ENCODE measurements at places on chromosomes 13 and 19.

- no peak for DNase-seq
Measured at GRCh38 chr13:23949736-23950135, 52.4 kb upstream of the C1QTNF9B start.

GRCh38 chr13:112776354-112776753, 86.5 kb downstream of the ATP11A start:
- DNase-seq = no peak

GRCh38 chr13:74021505-74021904, 112.7 kb downstream of the KLF12 start:
- DNase-seq = no peak

DNA sequence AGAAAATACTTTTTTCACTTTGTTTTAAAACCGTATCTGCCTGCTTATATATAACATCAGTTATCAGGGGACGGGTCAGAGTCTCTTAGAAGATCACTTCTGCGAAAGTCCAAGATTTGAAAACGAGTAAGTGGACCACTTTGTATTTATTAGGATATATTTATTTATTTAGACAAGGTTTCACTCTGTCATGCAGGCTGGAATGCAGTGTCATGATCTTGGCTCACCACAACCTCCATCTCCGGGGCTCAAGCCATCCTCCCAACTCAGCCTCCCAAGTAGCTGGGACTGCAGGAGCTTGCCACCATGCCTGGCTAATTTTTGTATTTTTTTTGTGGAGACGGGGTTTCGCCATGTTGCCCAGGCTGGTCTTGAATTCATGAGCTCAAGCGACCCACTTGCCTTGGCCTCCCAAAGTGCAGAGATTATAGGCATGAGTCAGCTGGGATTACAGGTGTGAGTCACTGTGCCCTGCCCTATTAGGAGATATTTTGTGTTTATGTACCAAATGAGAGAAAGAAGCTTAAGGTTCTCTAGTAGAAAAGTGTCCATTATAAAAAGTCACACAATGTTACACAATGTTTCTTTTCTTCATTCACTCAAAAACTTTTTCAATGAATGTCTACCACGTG, 39.5 kb downstream of the RASL11A start:
- DNase-seq = no peak

- no peak for DNase-seq
Measured at GRCh38 chr13:67506407-67506806, 276.3 kb upstream of the PCDH9 start.

GRCh38 chr13:84025824-84026223, 143.6 kb upstream of the SLITRK1 start:
- DNase-seq = peak; percentile 78

DNA sequence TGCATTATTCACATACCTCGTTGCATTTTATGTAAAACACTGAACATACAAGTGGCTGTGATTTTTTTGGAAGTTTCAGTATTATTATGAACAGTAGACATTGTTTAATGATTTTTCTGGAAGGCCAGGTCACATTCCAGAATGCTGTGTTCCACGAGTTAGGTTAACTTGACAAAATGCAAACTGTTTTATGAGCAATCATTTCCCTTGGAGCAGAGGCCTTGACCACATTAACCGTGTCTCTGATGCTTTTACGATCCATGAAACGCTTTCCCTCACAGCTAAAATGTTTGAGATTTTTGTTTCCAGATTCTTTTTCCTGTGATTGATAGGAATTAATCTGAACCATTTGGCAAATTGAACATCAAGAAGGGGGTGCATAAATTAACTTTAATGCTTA, 57.8 kb downstream of the MBNL2 start:
- DNase-seq = no peak

DNA sequence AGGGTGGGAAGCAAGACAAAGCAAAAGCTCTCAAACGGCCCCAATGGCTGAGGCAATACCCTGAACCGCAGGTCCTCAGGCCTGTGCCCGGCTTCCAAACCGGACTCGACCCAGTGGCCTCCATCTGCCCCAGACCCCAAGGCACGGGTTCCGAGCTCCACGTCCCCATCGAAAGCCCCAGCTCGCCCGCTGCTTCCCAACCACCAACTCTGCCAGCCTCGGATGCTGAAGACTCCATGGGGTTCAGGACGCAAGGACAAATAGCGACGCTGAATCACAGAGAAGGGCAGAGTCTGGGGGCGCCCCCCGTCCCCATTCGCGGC, 559 bp downstream of the POLR2E start:
- DNase-seq = no peak

- DNase-seq = no peak
Measured at GRCh38 chr19:14577885-14578427, 4.9 kb upstream of the CLEC17A start.

GRCh38 chr13:84443463-84443862, 561.2 kb upstream of the SLITRK1 start:
- no peak for DNase-seq

- DNase-seq = no peak
Measured at GRCh38 chr19:44573183-44573582, 40.2 kb upstream of the IGSF23 start.

GRCh38 chr19:56732976-56733375, 61.4 kb upstream of the ZNF835 start:
- DNase-seq = no peak

GRCh38 chr13:97004096-97004876, 10.0 kb upstream of the OXGR1 start:
- DNase-seq = no peak

DNA sequence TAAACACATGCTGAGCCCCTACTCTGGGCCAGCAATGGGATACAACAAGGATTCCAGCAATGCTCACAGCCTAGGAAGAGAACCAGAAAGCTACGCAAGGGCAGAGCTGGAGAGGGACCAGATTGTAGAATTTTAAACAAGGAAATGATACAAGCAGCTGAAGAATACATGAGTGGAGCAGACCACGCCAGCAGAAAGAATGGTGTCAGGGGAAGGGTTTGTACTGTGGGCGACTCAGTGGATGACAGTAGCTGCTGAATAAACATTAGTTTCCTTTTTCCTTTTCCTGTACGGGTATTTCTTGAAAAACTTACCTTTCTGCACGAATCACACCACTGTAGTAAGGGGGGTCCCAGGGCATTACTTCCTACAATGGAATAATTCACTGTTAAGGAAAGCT, 30.7 kb downstream of the MIPEP start:
- DNase-seq = no peak

DNA sequence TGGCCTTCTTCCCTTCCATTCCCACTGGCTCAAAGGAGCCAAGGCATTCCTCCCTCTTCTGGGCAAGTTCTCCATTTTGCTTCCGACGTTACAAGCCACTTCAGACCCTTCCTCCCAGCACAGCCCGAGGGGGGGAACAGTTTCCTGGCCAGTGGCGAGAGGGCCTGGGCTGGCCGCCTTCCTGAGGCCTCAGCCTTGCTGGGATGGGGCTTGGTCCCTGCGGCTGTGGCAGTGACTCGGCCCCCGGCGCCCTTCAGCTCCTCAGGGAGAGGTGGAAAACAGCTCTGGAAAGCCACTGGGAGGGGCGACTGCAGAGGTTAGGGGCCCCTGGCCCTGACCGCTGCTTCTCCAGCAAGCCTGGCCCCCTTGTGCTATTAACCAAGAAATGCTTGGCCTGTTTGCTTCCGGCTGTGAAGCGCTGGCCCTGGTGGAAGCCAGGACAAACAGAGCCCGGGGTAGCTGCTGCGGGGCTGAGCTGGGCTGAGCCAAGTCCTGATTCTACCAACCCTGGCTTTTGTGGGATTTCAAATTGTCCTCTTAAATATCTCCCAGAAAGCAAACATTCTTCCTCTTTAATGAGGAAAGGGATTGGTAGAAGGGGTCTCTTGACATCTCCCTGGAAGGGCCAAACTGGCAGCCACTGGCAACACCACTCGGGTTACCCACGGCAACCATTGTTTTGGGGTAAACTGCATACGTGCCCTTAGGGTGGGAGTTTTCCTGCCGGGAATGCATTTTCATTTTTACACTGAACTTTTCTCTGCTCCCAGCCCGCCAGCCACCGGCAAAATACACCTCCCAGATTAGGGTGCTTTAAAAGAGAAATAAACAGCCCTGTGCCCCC, 38.7 kb downstream of the C13orf46 start:
- DNase-seq = no peak

GRCh38 chr13:38160131-38160530, 189.5 kb upstream of the UFM1 start:
- DNase-seq = no peak

DNA sequence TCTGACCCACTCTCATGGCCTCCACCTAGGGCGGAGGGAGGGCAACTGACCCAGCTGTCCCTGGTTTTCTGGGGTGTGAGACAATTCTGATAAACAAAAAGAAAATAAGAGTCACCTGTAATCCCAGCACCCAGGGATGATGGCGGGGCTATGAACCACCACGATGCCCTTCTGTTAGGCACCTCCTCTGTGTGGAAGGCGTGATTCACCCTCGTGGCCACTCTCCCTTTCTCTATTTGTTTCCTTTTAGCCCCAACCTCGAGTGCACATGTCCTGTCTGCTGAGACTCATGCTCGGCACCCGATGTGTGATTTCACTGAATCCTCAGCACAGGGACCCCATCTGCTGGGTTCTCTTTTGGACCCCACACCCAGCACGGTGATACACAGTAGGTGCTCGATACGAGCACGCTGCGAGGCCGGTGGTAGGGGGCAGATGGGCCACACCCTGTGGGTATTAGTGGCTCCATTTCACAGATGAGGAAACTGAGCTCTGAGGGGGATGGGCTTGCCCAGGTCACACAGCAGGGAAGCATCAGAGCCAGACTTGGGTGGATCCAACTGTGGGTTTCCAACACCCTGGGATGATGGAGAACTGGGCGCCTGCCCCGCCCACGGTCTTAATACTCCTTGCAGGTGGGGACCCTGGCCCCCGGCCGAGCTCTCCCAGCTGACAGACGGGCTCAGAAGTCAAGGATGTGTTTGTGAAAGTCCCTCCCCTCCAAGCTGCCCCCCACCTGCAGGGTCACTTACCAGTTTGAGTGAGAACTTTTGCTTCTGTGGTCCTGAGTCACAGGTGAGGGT, 24.9 kb downstream of the VRK3 start:
- DNase-seq = no peak

GRCh38 chr13:79469608-79470007, 11.3 kb upstream of the NDFIP2 start:
- DNase-seq = no peak

GRCh38 chr13:32443111-32443510, 15.2 kb upstream of the N4BP2L1 start:
- peak; percentile 25 for DNase-seq

DNA sequence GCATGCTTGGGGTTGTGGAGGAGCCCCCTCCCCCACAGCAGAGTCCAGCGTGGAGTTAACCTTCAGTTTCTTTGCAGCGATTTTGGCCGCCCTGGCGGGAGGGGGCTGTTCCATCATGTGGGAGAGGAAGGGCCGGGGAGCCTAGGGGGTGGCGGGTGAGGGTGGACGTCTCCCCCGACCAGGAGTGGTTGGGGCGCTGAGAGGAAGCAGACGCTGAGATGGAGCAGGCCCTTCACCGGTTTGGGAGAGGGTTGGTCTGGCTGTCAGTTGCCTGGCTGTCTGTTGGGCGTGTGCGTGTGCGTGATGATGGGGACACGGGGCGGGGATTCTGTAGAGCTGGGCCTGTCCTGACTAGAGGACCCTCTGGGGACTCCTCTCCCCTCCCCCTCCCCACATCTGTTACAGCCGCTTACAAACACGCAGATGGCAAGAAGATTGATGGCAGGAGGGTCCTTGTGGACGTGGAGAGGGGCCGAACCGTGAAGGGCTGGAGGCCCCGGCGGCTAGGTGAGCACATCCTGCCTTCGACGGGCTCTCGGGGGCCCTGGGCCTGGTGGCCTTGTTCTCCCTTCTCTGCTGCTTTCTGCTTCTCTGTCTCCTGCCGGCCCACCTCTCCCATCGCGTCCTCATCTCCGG, 9.8 kb upstream of the LIN7B start:
- no peak for DNase-seq

- no peak for DNase-seq
Measured at GRCh38 chr13:73421310-73421912, 362.6 kb downstream of the KLF5 start.

- peak; percentile 82 for DNase-seq
Measured at GRCh38 chr19:45160870-45161737, at the start of gene NKPD1. Gene NKPD1 (minus strand): TSS chr19:45160982. CDS start chr19:45160150, 832 bp downstream.

- DNase-seq = no peak
Measured at GRCh38 chr13:109783447-109783814, 3.0 kb downstream of the IRS2 start.

GRCh38 chr13:63651394-63651793, 2235.7 kb upstream of the PCDH20 start:
- DNase-seq = no peak

DNA sequence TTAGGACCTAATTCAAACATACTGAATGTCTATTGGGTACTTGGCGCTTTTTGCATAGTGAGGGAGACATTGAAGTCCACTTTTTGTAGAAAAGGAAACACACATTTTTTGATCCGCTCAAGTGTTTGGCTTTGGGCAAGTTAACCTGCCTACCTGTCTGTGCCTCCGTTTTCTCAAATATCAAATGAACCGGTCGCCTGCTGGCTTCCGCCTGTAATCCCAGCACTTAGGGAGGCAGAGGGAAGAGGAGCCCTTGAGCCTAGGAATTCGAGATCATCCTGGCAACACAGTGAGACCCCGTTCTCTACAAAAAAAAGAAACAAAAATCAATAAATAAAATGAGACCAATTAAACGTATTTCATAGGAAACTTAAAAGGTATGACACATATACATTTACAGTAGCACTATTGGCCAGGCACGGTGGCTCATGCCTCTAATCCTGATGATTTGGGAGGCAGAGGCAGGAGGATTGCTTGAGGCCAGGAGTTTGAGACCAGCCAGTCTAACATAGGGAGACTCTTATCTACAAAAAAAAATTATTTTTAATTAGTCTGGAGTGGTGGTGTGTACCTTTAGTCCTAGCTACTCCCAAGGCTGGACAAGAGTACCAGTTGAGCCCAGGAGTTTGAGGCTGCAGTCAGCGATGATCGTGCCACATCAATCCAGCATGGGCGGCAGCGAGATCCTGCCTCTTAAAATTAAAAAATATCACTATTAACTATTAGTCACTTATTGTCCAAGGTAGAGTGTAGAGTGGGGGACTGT, 1.3 kb downstream of the RAD23A start:
- DNase-seq = no peak

DNA sequence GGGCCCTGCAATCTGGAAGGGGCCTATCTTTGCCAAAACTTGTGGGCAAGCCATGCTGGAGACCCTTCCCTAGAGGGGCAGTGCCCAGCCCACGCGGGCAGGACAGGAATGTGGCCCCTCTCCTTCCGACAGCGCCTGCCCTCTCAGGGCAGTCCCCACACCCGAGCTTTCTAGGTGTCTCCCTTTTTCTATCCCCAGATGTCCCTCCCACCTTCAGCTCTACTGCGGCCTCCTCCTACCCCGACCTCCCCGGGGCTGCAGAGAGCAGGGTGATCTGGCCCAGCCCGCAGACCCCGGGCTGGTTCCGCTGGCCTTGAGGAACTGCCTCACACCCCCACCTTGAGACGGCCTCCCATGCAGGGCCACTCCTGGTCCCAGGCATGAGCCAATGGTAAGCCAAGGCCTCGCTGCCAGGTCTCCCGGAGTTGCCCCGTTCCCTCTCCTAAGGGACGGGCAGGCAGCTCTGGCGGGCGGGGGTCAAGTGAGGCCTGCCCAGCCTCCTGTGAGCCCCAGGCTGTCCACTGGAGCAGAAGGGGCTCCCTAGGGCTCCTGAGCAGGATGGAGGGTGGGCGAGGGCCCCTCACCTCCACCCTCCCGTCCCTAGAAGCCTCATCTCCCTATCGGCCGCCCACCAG, 39.7 kb downstream of the KLF2 start:
- DNase-seq = no peak

- no peak for DNase-seq
Measured at GRCh38 chr13:33169273-33169980, 116.1 kb downstream of the STARD13 start.

All from NCI-H526 (cell line).